Right cardiac atrium (tissue), 5 donors: ENCODE measurements at places on chromosomes 7 and 10. TPM values are rescaled to one million over a fixed set of nuclear protein-coding genes. Genes with fewer than 3 reads are reported as not detected.

The RALA gene
- 22.8 TPM for total RNA-seq

DNA sequence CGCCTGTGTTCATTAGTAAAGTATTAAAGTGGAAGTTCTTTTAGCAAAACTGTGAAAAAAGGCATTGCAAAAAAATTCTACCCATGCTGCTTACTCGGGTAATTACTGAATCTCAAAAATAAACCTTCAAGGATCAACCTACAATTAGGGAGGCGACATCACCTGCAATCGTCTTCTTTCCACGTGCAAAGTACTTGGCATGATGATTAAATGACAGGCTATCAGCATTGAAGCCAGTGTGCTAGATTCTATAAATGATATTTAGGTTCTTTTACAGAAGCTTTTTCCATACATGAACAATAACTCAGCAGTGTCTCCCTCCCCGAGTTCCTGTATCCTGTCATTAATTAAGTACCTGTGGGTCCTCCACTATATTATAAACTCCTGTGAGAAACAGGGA is 105.8 kb downstream of the SFMBT2 start:
- no peak for DNase-seq

GRCh38 chr10:119669975-119670640 is 18.9 kb downstream of the BAG3 start:
- no peak for DNase-seq

DNA sequence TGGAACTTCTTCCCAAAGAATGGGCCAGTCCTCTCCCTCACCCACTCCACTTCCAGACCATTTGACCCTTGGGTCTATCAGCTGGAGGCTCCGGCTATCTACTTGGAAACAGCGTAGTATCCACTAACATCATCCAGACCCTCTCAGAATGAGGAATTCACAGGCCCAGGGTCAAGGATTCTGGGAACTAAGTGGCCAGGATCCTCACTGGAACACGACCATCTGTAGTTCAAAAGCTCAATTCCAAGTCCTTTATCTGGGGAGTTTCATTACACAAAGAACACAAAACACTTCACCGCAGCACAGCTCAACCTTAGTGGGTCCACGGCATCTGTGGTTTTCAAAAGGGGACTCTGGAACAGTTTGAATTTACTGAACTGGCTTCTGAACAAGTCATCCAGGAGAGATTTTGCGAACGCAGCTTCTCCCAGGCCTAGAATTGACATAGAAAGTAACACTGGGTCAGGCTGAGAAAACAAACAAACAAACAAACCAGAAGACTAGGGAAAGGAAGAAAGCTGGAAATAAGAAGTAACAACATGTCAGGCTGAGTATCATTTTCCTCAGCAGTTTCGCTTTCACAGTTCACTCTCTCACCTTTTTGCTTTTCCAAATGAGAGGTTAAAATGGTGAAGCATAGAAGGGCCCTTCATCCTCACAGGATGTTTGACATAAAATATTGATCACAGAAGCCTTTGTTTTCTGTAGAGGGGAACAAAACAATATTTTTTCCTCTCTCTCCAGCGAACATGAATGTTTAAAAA is 57.6 kb upstream of the USP6NL start:
- DNase-seq = no peak

- no peak for DNase-seq
These were observed 70.9 kb downstream of the FAM171A1 start for GRCh38 chr10:15300145-15300544.

- no peak for DNase-seq
These were observed 7.3 kb upstream of the ASB4 start for GRCh38 chr7:95478272-95479037.

DNA sequence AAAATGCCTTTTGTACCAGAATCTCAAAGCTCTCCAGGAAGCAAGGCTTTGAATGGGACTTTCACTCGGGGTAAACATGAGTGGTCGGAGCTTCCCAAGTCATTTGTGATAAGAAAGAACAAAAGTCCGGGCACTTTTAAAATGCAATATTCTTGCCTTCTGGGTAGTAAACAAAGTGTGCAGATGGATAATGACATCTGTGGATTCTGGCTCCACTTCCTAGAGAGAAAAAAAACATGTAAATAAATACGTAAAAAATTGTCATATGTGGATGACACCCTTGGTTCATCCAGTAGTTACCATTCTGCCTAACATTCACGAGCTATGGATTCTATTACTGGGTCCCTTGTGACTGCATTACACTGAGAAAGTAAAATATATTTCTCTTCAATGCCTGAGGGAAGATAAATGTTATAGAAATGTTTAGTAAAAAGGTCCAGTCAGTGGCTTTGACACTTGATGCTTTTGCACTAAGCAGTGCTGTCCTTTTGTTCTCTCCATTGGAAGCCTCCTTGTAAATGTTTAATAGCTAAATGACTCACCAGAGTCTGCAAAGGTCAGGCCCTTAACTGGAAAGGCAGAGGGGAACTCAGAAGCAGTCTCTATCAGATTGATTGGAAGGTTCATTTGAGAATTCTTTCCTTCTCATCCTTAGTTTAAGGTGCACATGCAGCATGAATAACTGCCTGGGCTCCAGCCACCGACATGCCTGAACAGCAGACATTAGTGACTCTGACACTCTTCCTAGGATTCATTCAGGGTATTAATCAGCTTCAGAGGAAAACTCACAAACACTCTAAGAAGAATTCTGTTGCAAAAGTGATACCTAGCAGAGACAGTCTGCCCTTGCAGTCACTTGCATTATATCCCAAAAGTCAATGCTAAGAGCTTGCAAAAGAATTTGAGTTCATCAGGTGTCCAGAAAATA is 11.7 kb upstream of the EDRF1 start:
- DNase-seq = no peak

GRCh38 chr7:141144921-141145629 is 71.2 kb downstream of the TMEM178B start:
- no peak for DNase-seq

DNA sequence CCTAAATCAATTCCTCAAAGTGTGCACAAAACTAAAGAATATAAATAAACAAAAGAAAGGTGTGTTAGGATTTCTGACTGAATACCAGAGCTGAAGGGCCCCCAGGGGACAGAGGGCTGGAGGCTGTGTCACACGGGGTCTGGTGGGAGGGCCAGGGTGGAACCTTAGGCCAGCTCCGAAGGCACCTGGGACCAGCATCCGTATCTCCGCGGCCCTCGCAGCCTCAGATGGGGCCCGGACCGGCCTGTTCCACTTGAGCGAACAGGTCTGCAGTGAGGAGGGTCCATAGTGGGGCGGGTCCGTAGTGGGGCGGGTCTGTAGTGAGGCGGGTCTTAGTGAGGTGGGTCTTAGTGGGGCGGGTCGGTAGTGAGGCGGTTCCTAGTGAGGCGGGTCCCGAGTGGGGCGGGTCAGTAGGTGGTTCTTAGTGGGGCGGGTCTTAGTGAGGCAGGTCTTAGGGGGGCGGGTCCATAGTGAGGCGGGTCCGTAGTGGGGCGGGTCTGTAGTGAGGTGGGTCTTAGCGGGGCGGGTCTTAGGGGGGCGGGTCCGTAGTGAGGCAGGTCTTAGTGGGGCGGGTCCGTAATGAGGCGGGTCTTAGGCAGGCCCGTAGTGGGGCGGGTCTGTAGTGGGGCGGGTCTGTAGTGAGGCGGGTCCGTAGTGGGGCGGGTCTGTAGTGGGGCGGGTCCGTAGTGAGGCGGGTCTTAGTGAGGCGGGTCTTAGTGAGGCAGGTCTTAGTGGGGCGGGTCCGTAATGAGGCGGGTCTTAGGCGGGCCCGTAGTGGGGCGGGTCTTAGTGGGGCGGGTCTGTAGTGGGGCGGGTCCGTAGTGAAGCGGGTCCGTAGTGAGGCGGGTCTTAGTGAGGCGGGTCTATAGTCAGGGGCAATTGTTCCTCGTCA is 15.1 kb downstream of the GPR146 start:
- DNase-seq = peak; percentile 83

- no peak for DNase-seq
These were observed 138.3 kb downstream of the BMPER start for GRCh38 chr7:34043461-34044305.

DNA sequence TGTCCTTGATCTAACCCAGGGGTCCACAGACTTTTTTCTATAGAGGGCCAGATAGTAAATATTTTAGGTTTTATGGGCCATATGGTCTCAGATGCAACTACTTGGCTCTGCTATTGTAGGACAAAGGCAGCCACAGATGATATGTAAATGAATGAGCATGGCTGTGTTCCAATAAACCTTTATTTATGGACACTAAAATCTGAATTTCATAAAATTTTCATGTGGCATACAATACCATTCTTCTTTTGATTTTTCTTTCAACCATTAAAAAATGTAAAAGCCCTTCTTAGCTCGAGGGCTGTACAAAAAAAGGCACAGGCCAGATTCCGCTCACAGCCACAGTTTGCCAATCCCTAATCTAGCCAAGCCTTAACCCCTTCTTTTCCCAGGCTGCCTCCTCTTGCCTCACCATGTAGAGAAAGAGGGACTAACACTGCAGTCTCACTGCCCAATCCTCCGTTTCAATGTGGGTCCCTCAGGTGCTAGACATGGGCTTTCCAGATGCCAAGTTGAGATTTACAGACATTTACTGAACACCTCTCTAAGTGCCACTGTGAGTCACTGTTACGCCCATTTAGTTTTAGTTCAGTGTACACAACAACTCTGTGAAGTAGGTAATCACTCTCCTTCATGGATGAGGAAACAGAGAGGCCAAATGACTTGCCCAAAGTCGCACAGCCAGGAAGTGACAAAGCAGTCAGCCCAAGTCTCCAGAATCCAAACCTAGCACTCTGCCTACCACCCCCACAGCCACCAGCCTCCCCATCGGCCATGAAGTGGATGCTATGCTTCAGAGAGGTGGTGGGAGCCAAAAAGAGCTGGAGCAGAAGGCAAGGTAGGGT is 132.6 kb upstream of the PDLIM1 start:
- no peak for DNase-seq

GRCh38 chr10:31709028-31709427 is 219.6 kb downstream of the ARHGAP12 start:
- no peak for DNase-seq

- DNase-seq = no peak
These were observed 95.4 kb upstream of the INSIG1 start for GRCh38 chr7:155202106-155202871.
